ENCODE measurements at places on chromosomes 4 and X.
A peak's percentile ranks its signal among the peaks of the same experiment; 100 is the strongest.

DNA sequence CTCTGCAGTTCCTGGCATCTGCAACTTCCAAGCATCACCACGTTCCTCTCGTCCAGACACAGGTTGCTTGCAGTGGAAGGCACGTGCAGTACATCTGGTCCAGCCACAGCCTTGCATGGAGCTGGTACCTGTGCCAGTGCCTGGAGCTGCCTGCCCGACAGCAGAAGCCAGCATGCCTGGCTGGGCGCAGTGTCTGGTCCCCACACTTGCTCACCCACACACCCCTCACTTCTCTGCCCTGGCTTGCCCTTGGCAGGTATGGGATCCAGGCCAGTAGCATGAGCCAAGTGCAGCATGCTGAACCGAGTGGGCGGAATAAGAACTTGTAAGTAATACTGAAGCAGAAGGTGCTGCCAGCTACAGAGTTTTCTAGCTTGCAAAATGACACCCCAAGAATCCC is 39.9 kb downstream of the SH3BGRL start:
- no peak for DNase-seq

DNA sequence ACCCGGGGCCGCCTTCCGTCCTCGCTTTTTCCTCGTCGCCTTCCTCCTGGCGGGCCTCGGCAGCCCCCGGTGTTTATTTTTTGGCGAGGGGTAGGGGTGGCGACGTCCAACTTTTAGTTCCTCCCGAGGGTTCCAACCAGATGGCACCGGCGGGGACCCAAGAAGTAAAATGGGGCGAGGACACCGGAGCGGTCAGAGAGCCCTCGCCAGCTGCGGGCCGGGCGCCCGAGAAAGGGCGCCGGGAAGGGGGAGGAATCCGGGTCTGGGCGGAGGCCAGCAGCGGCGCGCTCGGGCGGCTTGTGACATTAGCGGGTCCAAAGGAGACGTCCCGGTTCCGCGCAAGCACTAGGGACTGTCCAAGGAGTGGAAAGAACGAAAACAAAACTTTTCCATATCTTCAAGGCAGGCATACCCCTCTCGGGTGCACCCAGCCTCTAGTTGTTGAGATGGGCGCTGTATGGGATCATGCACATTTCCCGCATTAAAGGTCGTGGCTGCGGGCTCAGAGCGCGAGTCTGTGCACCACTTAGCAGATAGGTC is 691 bp upstream of the USP46 start:
- DNase-seq: no peak

GRCh38 chr4:138996090-138996489 is 19.5 kb upstream of the NOCT start:
- DNase-seq: no peak

DNA sequence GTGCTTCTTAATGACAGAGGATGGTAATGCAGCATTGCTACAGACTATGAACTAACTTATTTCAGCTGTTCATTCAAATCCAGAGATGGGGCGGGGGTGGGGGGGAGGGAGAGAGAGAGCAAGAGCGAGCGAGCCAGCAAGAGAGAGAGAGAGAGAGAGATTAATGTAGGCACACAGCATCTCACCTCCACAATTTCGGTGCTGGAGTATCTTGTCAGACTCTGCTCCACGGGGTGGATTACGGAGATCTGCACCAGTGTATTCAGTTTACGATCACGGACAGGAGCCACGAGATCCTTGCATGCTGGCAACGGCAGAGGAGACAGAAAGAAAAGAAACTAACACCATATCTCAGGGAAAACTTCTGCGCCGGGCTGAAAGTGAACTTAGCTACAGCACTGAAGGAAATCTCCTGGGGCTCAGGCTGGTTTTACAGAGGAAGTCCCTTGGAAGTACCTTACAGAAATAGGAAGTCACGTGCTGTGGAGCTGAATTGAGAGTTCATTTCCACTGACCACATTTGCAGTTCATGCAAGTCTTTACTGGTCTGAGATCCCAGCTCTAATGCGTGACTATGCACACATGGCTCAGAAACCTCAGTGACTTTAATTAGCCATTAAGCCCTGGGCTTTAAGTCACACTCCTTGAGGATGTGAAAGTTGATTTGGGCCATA is 440.9 kb downstream of the INPP4B start:
- DNase-seq: peak; percentile 77

DNA sequence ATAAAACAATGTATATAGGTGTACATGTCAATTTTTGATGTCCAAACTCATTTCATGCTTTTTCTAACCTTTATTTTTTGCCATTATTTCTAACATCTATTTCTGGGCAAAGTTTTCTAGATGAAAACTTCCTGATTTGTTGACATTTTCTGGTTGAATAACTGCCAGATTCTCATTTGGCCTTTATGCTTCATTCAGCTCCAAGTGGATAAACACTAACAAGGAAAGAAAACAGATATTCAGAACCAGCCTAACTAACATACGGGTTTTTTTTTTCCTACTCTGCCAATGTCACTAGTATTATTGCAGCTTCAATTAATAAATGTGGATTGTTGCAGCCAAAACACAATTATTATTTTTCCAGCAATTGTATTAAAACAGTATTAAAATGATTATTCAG is 50.9 kb upstream of the RAP1GDS1 start:
- DNase-seq: no peak

GRCh38 chr4:53925050-53925605 is 139.3 kb downstream of the CHIC2 start:
- no peak for DNase-seq
